Progenitor cell of endocrine pancreas (in vitro differentiated cells): ENCODE measurements at places on chromosomes 11 and 22.

GRCh38 chr22:47293368-47294221 lies 531.1 kb downstream of the TBC1D22A start:
- DNase-seq, result no peak

GRCh38 chr11:111414936-111415335 lies 35.9 kb upstream of the POU2AF1 start:
- no peak for DNase-seq

DNA sequence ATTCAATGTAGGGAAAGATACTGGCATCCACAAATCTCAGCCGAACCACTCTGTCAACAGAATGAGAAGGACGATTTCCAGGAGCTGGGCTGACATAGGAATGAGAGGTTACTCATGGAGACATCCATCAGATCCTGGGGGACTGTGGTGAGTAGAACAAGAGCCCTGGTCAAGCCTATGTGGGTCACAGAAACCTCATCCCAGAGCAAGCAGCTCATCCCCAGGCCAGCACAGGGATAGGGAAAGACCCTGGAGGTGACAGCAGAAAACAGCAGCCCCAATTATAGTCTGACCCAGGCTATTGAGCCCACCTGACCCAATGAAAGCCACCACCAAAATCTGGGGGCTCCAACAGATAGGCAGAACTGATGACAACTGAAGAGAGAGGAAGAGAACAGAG lies 128.0 kb upstream of the SERPIND1 start:
- no peak for DNase-seq

DNA sequence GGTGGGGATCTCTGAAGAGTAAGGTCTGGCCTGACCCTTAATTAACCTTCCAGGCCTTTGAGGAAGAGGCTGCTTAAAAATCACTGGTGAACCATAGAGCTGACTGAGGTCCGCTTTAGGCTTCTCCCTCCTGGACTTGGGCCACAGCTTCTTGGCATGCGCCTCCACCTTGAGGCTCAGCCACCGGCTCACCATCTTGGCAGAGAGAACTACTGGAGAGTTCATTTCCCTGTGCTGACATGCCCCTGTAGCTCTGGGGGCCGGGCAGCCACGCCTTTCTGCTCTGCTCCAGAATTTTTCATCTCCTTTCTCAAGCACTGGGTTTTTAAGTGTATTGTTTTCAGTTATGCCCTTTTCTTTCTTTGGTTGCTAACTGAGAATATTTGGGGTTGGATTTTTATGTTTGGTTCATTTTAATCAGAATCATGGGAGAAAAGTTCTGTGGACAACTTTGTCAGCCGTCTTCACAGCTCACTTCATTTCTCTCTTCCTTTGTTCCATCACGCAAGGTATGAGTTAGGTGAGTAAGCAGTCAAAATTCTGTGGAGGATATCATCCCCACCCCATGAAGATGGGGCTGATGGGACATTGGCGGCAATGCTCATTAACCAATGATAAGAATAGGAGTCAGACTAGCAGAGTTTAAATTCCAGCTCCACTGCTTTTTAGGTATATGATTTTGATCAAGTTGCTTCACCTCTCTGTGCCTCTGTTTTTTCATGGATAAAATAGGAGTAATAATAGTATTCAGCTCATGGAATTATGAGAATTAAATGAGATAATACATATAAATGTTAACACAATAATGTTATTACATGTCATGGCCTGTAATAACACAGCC lies 103.9 kb downstream of the DBX1 start:
- no peak for DNase-seq

GRCh38 chr11:77374108-77374507 lies 72.6 kb upstream of the GDPD4 start:
- DNase-seq, result no peak

GRCh38 chr11:69014084-69014851 lies 1.2 kb upstream of the MRGPRF start:
- DNase-seq, result no peak

GRCh38 chr22:31607696-31608095 lies 54.3 kb downstream of the PISD start:
- DNase-seq, result no peak

GRCh38 chr11:93169950-93170561 lies 27.7 kb downstream of the SLC36A4 start:
- DNase-seq, result no peak

DNA sequence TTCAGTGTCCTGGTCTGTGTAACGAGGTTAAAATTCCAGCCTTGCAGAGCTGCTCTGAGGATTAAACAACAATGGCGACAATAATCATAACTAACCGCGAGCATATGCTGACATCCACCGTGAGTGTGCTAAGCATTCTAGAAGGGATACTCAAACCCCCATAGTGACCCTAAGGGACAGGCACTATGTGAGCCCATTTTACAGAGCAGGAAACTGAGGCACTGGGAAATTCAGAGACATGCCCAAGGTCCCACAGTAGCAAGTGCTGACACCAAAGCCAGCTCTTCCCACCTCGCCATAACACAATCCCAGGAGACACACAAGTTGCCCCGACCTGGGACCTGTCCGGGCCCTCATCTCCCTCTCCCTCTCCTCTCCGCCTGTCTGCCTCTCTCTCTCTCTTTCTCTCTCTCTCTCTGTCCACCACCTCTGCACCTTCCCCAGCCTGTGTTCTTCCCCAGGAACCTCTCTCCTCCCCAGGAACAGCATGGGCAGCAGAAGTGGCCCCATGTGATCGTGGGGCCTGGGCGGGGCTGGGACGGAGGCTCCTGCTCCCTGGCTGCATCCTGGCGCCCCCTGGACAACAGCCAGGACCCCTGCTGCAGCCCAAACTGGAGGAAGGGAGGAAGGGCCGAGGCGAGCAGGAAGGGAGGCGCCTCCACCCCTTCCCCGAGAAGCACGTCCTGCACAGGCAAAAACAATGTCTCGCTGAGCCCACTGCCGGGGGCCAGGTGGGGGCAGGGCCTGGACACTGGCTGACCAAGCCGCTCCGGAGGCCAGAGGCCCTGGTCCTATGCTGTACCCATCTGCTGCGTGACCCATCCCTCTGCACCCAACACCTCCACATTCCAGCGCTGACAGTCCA lies 14.8 kb upstream of the MFNG start:
- DNase-seq, result no peak

DNA sequence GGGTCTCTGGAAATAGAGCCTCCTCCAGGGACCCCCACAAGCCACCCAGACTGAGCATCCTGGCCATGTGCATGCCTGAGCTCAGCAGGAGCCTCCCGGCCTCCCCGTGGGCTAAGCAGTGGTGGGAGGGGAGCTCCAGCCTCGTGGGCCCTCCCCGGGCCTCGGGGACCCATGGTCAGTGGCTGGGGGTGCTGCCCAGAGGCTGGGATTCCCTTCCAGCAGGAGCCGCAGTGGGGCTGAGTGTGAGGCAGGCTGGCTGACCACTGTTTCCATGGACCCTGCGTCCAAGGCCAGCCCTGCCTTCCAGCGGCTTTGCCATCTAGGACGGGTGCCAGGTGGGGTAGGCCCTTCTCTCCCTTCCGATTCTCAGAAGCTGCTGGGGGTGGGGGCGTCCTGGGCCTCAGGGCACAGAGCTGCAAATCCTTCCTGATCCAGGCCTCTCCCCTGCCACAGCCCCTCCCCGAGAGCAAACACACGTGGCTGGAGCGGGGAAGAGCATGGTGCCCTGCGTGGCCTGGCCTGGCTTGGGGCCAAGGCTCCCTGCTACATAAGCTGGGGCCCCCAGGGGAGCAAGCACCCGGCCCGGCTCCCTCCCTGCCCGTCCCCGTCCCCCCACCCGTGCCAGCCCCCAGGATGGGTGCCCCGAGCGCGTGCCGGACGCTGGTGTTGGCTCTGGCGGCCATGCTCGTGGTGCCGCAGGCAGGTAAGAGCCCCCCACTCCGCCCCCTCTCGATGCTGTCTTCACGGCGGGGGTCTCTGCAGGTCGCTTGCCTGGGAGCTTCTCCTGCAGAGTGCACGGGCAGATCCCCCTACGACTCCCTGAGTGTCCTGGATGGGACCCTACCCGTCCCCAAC lies at the start of gene MUC5B:
MUC5B (plus strand) TSS at position 576 of the 855 bp plus-strand sequence; CDS start at position 634, 58 bp downstream.
- DNase-seq, result no peak

GRCh38 chr11:22130462-22131053 lies 62.3 kb upstream of the ANO5 start:
- no peak for DNase-seq

DNA sequence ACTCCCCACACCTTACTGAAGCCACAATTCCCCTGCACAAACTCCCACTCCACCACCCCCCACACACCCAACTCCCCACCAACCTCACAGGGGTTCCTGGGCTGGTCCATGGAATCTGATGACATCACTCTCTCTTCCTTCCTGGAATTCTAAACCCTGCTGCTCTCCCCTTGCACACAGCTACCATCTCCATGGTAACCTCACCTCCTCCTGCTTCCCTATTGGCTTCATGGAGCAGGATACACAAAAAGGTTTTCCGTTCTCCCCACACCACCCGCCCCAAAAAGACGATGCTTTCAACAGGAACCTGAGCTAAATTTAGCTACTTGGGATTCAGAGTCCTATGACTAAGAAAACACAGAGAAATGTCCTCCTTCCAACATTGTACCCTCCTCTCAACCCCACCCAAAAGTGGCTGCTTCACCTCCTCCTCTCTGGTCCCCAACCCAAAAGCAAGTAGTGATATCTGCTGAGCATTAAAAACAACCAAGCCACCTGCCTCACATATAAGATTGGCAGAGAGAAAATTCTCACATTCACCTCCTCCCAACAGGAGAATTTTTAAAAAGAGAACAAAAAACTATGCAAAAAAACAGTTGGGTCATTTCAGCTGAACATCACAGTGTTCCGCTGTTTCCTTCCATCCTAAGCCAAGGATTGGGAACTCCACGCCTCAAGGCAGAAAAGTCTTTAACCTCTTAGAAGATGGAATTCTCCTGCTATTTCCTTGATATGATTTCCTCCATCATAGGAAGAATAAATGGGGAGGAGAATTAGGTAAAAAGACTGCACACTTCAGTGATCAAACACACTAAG lies 66.9 kb downstream of the RBFOX2 start:
- DNase-seq, result no peak

- DNase-seq, result no peak
Measured at GRCh38 chr11:125241104-125241503, 76.6 kb downstream of the PKNOX2 start.

DNA sequence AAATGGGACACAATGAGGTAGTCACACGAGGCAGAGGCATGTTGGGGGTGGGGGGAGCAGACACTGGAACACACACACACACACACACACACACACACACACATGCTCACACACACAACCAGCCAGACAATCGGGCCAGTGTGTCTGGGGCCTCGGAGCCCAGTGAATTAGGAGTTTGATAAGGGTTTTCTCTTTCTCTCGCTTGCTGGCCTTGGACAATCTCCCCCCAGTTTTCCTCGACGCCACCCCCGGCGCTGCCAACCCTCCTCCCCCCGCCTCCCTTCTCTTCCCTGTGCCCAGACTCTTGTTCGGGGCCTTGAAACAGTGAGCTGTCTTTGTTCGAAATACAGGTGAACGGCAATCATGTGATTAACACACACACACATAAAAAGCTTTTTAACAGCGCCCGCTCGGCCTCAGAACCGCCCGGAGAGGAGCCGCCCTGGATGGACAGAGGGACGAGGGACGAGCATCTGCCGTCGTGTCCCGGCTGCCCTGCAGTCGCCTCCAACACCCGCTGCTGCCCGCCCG lies 1.5 kb upstream of the SOX10 start:
- no peak for DNase-seq

DNA sequence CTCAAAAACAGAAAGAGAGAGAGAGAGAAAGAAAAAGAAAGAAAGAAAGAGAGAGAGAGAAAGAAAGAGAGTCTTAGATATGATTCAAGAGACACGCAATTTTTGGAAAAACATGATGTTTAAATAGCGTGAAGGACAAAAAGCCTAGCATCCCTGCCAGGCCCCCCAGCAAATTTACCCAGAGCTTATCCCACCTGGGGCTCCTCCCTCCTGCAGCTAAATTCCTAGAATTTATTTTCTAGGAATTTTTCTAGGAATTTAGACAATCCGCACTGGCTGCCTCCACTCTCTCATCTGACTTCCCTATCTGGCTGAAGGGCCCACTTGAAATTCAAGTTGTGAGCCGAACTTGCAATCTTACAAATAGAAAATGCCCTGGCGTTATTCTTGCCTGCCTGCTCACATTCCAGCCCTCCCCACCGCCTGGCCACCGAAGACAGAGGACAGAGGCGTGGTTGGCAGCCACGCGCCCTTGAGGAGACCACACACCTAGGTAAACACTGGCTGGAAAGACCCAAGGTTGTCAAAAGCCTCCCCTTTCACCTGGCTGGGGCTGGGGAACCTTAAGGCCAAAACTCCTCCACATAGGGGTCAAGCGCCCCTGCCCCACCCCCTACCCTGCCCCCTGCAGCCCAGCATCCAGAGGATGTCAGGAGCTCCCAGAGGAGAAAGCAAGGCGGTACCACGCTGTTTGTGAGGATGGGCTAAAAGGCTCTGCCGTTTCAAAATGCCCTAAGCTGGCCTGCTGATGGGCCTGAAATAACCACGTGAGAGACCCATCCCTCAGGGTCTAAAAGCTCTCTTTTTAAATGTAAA lies 42.2 kb downstream of the AHNAK start:
- DNase-seq, result no peak

DNA sequence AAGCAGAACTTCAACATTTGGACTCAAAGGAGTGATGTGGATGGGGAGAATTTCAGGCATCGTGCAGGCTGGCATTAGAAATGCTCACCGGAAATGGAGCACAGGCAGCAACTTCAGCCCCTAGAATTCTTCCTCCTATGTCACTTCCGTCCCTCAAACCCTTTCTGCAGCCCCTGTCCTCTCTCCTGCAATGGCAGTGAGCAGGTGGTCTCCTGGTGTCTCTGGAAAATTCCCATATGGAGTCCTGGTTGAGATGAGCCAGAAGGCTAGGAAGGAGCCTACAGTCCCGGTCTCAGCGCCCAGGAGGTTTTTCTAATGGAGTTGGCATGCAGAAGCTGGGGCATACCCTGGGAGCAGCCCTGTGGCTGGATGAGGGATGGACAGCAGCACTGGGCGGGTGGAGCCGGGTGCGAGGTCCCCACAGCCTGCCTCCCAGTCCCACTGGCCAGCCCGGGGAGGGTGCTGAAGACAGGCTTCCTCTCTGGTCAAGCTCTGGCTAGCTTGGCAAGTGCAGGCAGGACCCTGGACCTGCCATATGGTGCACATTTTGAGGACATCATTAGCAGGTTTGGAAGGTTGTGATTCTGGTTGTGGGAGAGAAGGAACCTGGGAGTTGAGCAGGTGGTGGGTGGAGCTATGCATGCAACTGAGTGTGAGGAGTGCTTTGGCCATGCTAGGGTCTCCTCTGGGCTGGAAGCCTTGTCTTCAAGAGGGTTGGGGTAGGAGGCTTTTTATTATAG lies 59.8 kb upstream of the B3GAT1 start:
- DNase-seq, result no peak

- DNase-seq, result no peak
Measured at GRCh38 chr22:49446759-49447710, 380.6 kb downstream of the BRD1 start.

DNA sequence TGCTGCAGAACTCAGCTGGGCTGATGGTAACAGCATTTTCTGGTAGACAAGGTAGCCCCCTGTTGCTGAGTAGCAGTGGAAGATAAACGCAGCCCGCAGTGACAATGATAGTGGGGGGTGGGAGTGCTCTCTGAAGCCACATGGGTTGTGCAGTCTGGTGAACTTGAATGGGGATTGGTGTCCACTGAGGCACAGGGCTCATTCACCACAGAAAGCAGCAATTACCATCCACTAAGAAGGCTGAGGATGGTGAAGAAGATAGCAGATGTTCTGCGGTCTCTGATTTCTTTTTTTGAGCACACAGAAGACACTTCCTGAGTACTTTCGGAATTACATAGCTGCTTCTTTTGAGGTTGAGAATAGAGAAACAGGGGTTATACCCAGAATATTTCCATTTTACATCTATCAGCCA lies 150.3 kb downstream of the LRRC4C start:
- no peak for DNase-seq
